ENCODE measurements at places on chromosomes 13 and 19. TPM values are rescaled to one million over a fixed set of nuclear protein-coding genes. Genes with fewer than 3 reads are reported as not detected.

SMIM7 gene
- total RNA-seq = 85.6 TPM

ZNF256 gene
- 3.3 TPM for total RNA-seq

RDH8 gene
- total RNA-seq = not detected

ALG5 gene
- total RNA-seq = 27.3 TPM

WASF3 gene
- total RNA-seq = 9.4 TPM

POU2F2 gene
- 7.4 TPM for total RNA-seq

PDCD5 gene
- total RNA-seq = 188 TPM

B9D2 gene
- 7.6 TPM for total RNA-seq

LGALS7B gene
- total RNA-seq = not detected

CPT1C gene
- total RNA-seq = 28.4 TPM

PSG3 gene
- total RNA-seq = 0.29 TPM

ARRDC5 gene
- not detected for total RNA-seq

TEKTIP1 gene
- not detected for total RNA-seq
